ENCODE measurements at places on chromosomes 4 and X.

- ATAC-seq = no peak
Observed at GRCh38 chr4:81508411-81509185, 36.9 kb upstream of the RASGEF1B start.

GRCh38 chr4:16582036-16582435 is 316.4 kb downstream of the LDB2 start:
- ATAC-seq = no peak

- ATAC-seq = no peak
Observed at GRCh38 chrX:153708415-153708814, 15.8 kb downstream of the BCAP31 start.

DNA sequence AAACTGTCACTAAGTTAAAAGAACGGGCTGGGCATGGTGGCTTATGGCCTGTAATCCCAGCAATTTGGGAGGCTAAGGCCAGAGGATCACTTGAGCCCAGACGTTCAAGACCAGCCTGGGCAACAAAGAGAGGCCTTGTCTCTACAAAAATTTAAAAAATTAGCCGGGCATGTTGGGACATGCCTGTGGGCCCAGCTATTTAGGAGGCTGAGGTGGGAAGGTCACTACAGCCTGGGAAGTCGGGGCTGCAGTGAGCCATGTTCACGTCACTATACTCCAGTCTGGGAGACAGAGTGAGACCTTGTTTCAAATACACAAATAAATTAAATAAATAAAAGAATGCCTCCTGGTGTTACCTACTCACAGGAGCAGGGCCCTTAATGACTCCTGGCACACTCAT is 69.5 kb downstream of the APBB2 start:
- ATAC-seq = no peak

GRCh38 chrX:13263560-13264251 is 56.1 kb downstream of the ATXN3L start:
- ATAC-seq = peak; percentile 92

DNA sequence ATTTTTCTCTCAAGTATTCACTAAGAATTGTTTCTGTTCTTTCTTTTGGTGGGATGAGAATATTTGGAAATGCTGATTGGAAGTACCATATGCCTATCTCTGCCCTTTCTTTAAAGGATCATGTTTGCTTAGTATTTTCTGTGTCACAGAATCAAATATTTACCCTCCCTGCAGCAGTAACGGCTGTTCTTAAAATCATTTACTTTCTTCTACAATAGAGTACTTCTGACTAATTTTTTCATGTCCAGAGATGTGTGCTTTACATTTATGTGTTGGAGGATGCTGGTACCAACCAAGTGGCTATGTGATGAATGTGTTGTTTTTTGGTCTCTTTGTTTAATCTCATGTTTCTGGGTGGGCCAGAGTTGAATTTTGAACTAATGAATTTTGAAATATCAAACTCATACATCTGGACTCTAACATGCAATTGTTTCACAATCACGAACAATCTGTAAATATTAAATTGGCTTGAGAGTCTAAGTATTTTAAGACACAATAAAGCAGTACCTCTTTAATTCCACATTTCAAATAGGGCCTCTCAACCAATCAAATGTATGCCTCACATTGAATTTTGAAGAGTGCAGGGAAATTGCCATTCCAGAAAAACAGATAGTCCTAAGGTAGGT is 59.4 kb upstream of the ARSJ start:
- no peak for ATAC-seq

DNA sequence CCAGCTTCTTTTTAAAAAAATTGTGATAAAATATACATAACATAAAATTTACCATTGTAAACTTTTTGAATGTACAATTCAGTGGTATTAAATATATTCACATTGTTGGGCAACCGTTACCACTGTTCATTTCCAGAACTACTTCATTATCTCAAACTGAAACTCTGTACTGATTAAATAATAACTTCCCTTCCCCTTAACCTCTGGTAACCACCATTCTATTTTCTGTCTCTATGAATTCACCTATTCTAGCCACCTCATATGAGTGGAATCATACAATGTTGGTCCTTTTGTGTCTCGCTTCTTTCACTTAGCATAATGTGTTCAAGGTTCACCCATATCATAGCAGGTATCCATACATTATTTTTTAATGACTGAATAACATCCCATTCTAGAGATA is 8.3 kb downstream of the GPR50 start:
- no peak for ATAC-seq

All from stimulated activated memory B cell treated with anti-CD40 and anti-IgM and Interleukin-4, amounts not matched to agents 10 μg/mL and 1 μg/mL and 100 μg/mL, for 72 hours (primary cell).